ENCODE measurements at places on chromosomes 12 and 14.

DNA sequence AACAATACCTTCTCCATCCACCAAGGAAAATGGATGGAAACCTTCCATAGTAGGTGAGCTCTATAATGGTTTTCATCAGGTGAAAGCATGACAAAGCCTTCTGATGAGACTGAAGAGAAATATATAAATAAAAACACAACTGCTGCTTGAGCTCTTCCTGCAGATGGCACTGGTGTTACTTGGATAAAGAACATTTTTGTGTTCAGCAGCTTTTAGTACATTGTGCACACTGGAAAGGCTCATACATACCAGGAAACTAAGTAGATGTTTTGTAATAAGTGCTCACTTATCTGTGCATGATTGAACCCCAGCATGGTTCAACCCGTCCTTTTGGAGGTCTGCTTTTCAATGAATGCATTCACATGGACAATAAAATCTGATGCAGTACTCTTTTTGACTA is 357.3 kb upstream of the MIS18BP1 start:
- DNase-seq: no peak

GRCh38 chr12:40469736-40470135 is 222.5 kb upstream of the CNTN1 start:
- DNase-seq: no peak

- DNase-seq: no peak
Measured at GRCh38 chr12:114167431-114167830, 201.3 kb upstream of the RBM19 start.

DNA sequence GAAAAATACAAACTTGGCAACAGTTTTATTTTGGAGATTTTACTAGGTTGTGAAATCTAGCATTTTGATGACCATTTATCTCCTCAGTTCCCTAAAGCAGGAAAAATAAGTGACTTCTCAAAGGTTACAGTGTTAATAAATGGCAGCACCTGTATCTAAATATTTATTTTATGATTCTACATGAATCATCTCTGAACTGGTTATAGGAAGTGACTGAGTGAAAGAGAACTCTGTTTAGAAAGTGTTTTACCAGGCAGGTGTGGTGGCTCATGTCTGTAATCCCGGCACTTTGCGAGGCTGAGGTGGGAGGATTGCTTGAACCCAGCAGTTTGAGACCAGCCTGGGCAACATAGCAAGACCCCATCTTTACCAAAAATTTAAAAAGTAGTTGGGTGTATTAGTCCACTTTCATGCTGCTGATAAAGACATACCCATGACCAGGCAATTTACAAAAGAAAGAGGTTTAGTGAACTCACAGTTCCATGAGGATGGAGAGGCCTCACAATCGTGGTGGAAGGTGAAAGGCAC is 26.3 kb downstream of the MIPOL1 start:
- DNase-seq: no peak

DNA sequence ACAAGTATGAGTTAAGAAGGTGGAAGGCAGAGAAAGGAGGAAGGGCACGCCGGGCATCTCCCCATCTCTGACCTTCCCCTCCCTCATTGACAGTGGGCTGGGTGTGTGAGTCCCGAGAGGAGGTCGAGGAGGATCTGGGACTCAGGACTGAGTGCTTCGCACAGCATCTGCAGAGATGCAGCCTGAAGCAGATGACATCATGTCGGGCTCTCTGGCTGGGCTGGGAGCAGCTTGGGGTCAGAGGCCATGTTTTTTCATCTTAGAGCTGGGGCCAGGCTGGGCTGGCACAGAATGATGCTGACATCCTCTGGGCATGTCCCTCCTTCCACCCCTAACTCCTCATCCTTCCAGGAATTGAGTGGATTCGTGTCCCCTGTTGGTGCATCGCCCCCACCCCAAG is 43.5 kb downstream of the CMKLR1 start:
- no peak for DNase-seq

DNA sequence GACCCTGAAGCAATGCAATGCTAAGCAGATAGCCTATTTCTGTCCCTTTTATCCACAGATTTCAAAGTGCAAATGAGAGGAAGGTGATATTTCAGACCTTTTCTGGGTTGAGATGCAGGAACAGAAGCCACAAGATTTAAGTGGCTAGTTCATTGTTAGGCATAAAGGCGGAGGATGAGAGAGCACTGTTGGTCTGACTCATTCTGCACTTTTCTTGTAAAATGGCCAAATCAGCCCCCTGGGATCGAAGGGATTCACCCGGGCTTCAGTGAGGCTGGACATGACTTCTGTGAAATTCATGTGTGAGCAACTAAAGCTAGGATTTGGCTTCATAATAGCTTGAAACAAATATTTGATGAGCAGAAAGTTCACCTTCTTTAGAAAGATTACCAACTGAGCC is 101.9 kb upstream of the OVCH1 start:
- no peak for DNase-seq

DNA sequence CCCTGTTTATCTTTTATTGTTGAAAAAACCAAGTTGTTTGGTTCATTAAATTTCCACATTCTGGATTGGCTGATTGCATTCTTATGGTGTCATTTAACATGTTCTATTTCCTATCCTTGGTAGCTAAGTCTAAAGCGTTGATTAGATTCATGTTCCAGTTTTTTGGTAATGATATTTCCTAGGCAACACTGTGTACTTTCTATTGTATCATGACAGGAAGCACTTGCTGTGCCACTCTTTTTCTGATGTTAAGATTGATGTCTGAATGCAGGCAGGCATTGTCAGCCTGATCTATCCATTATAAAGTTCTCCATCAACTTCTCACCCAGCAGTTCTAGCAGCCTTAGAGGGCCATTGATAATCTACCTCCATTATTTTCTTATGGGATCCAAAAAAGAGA is 91.1 kb upstream of the ARID2 start:
- no peak for DNase-seq

DNA sequence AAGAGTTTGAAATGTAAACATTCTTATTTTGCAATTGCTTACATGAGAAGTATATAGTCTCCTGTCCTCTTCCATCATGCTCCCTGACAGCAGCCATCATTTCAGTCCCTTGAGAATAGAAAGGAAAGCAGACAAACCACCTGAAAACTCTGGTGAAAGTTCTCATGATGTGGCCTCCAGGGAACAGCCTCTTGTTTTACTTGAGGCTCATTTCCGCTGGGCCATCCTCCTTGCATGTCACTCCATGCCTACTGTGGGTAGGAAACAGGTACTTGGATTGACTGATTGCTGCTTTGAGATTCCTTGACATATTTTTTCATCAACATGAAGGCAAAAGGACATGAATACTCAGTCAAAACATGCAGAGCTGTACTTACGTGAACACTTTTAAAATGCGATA is 6.0 kb downstream of the SYT1 start:
- no peak for DNase-seq

GRCh38 chr12:7090222-7090998 is 1.8 kb downstream of the C1R start:
- DNase-seq: no peak

GRCh38 chr12:14953752-14954151 is 7.6 kb downstream of the ARHGDIB start:
- no peak for DNase-seq

GRCh38 chr12:108759924-108760323 is 28.6 kb upstream of the CORO1C start:
- DNase-seq: no peak

DNA sequence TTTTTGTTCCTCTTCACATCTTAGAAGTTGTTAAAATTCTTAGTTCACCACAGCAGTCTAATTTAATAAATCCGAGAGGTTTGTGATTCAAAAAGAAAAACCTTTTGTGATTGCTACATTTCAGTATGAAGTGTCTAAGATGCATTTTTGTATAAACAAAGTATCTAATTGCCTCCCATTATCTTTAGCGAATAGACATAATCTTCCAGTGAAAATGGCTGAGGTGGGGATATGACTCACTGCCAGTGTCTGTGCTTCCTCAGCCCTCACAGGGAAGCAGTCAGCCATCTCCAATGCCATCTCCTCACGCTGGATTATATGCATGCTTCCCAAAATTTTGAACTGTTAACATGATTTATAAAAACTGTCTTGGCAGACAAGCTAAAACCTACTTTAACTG is 7.6 kb downstream of the GCH1 start:
- no peak for DNase-seq

GRCh38 chr14:93007225-93007997 is 84.5 kb downstream of the CHGA start:
- no peak for DNase-seq

- DNase-seq: no peak
Measured at GRCh38 chr12:50647031-50647430, 116.9 kb upstream of the ATF1 start.

- no peak for DNase-seq
Measured at GRCh38 chr14:54786838-54787237, 115.8 kb downstream of the GCH1 start.
